ENCODE measurements at places on chromosomes 2 and 18.

DNA sequence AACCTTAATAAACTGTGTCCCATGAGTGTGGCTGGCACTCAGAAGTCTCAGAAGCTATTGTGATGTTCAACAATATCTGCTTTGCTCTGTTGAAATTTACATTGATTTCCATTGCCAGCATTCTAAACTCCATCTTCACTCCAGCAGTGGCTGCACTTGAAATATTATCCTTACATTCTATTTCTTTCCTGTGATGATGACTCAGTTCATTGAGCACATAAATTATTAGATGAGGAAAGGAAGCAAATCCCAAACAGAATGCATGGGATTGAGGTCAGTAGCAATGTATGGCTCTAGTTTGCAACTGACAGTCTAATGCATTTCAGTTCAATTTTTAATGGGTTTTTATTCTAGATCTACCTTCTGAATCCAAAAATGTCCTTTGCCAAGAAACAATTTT is 92.4 kb upstream of the TTN start:
- no peak for DNase-seq

DNA sequence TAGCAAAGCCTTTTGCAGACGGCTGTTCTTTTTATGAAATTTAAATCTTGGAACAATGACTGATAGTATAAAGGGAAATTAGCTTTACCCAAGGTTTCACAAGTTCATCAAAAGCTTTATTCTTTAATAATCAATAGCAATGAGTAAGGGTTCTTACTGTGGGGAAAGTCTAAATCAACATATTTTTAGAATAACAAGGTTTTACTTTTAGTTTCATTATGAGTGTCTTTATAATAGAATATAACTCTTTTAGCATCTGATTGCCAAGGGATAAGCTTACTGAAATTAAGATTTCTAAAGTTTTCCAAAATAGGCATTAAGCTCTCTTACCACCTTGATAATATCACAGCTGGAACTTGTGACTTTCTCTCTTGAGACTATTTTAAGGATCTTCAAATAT is 1489.7 kb downstream of the LRP1B start:
- DNase-seq = no peak

DNA sequence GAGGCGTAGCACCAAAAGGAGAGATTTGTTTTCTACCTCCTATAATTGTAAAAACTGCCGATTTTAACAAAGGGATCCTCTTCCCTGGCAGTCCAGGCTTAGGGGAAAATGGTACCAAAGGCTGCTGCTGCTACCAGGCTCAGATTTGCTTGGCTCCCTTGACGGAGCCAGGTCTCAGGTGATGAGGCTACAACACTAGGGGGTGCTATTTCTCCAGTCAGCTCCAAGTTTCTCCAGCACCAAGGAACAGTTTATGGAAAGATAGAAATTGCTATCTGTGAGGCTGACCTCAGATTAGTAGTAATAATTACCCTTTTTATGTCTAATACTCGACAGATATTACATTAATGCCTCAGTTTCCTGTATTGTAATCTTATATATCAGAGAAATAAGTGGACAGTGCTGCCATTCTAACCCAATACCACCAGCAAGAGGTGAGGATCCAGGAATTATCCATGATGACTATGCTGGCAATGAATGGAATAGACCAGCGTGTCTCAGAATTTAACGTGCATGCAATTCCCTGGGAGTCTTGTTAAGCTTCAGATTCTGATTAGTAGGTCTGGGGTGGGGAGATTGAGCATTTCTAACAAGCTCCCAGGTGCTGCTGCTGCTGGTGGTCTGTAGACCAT is 111.3 kb downstream of the ESCO1 start:
- no peak for DNase-seq

GRCh38 chr2:157830696-157831570 is 45.2 kb downstream of the ACVR1 start:
- no peak for DNase-seq

- no peak for DNase-seq
These were observed 58.2 kb upstream of the DYNC1I2 start for GRCh38 chr2:171629113-171629512.
